Mesothelial cell of epicardium (in vitro differentiated cells): ENCODE measurements at places on chromosomes 16 and 17. TPM values are rescaled to one million over a fixed set of nuclear protein-coding genes. Genes with fewer than 3 reads are reported as not detected.

The TBC1D3E gene
- not detected in 3 replicates for total RNA-seq

The GRB7 gene
- 44.6 to 53.3 TPM (median 46.4 TPM) in 3 replicates for total RNA-seq

GRCh38 chr17:49525831-49526741, 31.0 kb downstream of the NGFR start:
- H3K4me3 ChIP-seq, result no peak overlapping the region
- H3K27ac ChIP-seq, result no peak overlapping the region
- H3K36me3 ChIP-seq, result no peaks in the 10 kb centered on the region
- peaks cover 35% of the 10 kb centered on the region for H3K4me1 ChIP-seq
- no peaks in the 10 kb centered on the region for H3K27me3 ChIP-seq

GRCh38 chr16:58584831-58585505, 44.7 kb downstream of the CNOT1 start:
- no peaks in the 10 kb centered on the region for H3K4me1 ChIP-seq
- no peaks in the 10 kb centered on the region for H3K27me3 ChIP-seq
- H3K36me3 ChIP-seq, result peaks cover 48% of the 10 kb centered on the region
- no peak for DNase-seq

GRCh38 chr17:57987581-57988300, at the start of gene VEZF1:
Gene VEZF1 (minus strand): TSS chr17:57988254. CDS start chr17:57988111, 143 bp downstream.
- H3K27ac ChIP-seq, result peak within 1 kb of the TSS; percentile 98
- peaks cover 55% of the 10 kb centered on the region for H3K4me1 ChIP-seq
- DNase-seq, result peak; percentile 81
- H3K27me3 ChIP-seq, result no peaks in the 10 kb centered on the region
